ENCODE measurements at places on chromosomes 7 and 10.

DNA sequence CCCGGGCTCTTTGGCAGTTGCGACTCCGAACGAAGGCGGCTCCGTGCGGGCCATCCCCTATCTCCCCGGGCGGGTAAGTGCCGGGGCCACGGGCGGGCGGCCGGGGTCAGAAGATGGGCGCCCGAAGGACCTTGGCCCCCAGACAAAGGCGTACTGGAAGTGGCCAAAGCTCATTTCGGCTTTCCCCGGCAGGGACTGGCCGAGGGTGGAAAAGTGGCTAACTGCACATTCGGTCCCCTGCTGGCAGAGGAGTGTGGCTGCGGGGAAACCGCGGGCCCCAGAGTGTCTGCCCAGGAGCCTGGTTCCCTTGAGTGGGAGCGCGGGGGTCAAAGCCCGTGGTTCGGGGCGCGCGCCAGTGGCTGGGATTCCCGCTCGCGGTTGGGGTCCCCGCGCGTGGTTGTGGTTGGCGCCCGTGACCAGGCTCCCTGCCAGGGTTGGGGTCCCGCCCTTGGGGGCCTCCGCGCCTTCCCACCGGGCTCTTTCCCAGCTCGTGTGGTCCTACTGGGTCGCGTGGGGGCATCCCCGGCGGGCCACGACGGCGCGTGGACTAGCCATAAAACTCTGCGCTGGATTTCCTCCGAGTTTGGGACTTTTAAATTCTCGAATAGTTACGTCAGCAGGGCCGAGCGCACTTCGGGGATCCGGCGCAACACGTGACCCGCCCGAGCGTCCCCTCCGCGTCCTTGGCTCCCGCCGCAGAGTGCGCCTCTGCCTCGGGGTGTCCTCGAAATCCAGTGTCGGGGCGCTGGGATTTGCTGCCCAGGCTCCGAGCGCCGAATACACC lies 124.4 kb downstream of the TACC2 start:
- DNase-seq = no peak

- DNase-seq = no peak
Measured at GRCh38 chr10:404346-404745, 269.1 kb downstream of the ZMYND11 start.

GRCh38 chr10:26806557-26806956 lies 54.2 kb downstream of the ABI1 start:
- no peak for DNase-seq

- no peak for DNase-seq
Measured at GRCh38 chr10:68153473-68154210, 44.4 kb downstream of the MYPN start.

- no peak for DNase-seq
Measured at GRCh38 chr10:72502581-72502980, 123.3 kb downstream of the MICU1 start.

DNA sequence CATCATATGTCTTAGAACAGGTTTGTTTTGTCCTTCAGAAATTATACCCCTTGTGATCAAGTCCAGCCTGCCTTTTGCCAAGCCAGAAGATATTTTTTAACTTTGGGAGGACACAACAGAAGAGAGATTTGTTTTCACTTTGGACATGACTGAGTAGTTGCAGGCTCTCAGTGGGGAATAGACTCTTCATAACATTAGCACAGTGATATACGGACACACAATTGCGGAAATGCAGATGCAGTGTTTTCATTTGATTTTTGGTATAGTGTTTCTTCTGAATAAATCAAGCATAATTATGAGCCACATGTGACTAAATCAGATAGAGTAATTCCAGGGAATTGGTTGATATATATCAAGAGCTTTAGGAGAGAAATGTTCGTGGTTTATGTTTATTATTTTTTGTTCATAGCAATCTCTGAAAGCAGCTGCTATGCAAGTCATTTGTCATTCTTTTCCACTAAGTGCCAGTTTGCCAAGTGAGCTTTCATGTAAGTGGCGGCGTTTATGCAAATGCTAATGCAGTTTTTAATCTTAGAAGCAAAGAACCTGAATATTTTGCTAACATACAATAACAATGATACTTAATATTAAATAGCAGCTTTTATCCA lies 69.6 kb upstream of the HDAC9 start:
- DNase-seq = no peak

DNA sequence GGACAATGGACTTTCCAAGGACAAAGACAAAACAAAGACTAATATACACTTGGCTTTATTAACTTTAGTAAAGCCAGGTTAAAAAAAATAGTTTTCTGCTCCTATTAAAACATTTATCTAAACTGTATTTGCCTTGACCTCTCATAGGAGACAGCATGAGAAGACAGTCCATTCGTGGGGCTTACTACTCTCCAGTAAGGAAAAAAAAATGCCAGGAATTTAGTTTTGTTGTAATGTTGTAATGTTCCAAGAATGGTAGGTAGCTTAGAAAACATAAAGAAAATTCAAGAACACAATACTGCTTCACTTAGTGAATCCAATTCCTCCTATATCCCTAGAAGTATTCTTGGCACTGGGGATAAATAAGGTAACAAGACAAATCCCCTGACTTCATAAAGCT lies 81.7 kb downstream of the KMT2C start:
- no peak for DNase-seq
